ENCODE measurements at places on chromosomes 7 and 10.

DNA sequence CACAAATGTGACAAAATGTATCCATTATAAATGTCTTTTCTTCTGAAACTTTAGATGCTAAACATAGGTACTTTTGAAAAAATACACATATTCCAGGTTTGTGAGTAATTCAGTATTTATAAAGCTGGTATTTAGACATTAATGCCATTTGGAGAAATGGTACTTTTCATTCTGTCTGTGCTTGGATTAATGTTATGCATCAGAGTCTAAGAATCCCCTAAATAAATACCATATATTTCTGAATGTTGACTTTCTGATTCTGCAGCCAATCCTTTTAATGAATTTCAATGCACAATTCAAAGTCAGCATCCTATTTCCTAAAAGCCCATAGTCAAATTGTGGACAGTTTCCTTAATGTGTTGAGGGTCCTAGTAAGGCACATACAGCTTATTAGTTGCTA lies 145.0 kb downstream of the DKK1 start:
- no peak overlapping the region for H3K27ac ChIP-seq
- H3K36me3 ChIP-seq: no peaks in the 10 kb centered on the region
- H3K4me3 ChIP-seq: no peak overlapping the region
- DNase-seq: no peak
- peaks cover 2% of the 10 kb centered on the region for H3K4me1 ChIP-seq

DNA sequence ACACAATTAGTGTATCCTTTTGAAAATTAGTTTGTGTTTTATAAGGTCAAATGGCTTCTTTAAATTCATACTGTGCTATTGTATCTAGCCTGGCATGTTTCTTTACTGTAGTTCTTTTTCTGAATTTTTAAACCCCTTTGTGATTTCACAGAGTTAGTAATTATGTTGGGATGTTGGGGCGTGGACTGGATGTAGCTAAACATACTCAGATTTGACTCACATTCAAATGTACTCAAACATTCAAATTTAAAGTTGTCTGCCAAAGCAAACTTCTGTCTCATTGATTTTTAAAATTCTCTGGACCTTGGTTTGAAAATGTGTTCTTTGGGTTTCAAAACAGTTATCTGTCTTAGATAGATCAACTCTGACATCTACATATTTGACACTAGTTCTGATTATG lies 7.2 kb upstream of the NRP1 start:
- no peak overlapping the region for H3K27ac ChIP-seq
- DNase-seq: no peak
- no peaks in the 10 kb centered on the region for H3K4me1 ChIP-seq
- H3K27me3 ChIP-seq: peaks cover 4% of the 10 kb centered on the region
- no peaks in the 10 kb centered on the region for H3K36me3 ChIP-seq

- no peak overlapping the region for H3K4me3 ChIP-seq
- peaks cover 9% of the 10 kb centered on the region for H3K4me1 ChIP-seq
- no peaks in the 10 kb centered on the region for H3K27me3 ChIP-seq
- H3K27ac ChIP-seq: no peak overlapping the region
Observed at GRCh38 chr7:24965831-24966708, 13.9 kb downstream of the OSBPL3 start.

GRCh38 chr10:3886641-3887251 lies 101.7 kb upstream of the KLF6 start:
- no peak overlapping the region for H3K4me3 ChIP-seq
- no peaks in the 10 kb centered on the region for H3K27me3 ChIP-seq
- H3K36me3 ChIP-seq: no peaks in the 10 kb centered on the region
- peak; percentile 83 for DNase-seq
- H3K27ac ChIP-seq: peak overlapping the region; percentile 85
